ENCODE measurements at places on chromosomes 12 and 14.
A peak's percentile ranks its signal among the peaks of the same experiment; 100 is the strongest.

- DNase-seq = no peak
Measured at GRCh38 chr14:55904086-55904485, 214.1 kb upstream of the PELI2 start.

DNA sequence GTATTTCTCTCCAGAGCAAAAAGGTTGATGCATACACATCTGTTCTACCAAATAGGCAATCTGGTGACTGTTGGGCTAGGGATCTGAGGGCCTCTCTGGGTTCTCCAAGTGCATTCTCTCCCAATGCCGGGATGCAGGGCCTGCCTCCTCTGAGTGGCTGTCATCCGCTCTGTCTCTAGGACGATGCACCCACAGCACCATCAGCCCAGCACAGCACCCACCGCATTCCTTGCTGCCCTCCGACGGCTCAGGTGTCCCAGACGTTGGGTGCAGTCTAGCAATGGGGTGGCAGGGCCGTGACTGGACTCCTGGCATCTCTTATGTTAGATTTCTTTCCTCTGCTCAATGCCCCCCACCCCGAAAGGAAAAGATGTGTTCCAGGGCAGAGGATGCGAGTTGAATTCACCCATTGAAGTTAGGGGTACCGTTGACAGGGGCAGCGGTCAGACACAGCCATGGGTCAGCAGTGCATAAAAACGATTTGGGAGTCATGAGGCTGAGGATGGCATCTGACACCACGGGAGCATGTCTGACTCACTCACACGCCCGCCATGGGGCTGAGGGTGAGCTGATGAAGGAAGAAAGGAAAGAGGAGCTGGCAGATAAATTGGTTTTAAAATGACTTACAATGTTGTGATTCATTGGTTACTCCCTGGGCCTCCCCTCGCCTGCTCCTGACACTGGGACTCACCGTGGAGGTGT is 93.2 kb upstream of the C14orf180 start:
- no peak for DNase-seq

DNA sequence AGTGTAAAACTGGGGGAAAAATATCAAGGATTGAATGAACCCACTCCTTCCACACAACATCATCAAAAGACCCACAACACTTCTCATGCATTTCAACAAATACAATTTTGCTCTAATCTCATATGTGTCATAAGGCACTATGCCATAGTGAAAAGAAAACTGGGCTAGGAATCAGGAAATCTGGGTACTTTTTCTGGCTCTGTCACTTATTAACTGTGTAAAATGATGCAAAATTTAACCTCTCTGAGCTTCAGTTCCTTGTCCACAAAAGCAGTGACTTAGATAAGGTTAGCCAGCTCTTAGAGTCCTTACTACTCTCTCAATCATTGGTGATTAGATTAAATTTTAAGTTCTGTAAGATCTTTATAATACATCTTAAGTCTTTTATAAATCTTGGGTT is 250.5 kb upstream of the SOX5 start:
- DNase-seq = peak; percentile 24

GRCh38 chr12:52984136-52984535 is 22.1 kb upstream of the EIF4B start:
- no peak for DNase-seq

GRCh38 chr14:61125041-61125866 is 144.2 kb downstream of the SLC38A6 start:
- no peak for DNase-seq

GRCh38 chr12:63069860-63070617 is 81.0 kb downstream of the AVPR1A start:
- DNase-seq = no peak

GRCh38 chr12:29888777-29889176 is 105.0 kb upstream of the TMTC1 start:
- DNase-seq = no peak

DNA sequence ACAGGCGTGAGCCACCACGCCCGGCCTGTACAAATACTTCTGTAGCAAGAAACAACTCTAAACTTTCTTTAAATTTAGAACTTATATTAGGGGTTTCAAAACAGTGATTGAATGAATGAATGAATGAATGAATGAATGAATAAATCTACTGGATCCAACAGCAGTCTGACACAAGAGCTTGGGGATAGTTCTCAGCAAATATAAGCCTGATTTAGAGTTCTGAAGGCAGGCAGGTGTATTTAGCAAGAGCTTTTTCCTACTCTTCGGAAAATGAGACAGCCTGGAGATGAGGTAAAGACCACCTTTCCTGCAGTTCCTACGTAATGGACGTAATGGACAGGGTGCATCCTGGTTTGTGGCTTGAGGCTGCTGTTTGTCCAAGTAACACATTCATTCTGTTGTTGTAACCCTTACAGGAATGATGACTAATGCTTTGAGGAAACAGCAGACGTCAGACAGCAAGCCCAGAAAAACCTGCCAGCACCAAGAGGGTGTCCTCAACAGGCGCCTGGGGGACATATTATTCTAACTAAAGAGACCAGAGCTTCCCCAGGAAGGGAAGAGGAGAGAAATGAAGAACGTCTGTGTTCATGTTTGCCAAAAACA is 277.4 kb upstream of the SOX5 start:
- peak; percentile 53 for DNase-seq

DNA sequence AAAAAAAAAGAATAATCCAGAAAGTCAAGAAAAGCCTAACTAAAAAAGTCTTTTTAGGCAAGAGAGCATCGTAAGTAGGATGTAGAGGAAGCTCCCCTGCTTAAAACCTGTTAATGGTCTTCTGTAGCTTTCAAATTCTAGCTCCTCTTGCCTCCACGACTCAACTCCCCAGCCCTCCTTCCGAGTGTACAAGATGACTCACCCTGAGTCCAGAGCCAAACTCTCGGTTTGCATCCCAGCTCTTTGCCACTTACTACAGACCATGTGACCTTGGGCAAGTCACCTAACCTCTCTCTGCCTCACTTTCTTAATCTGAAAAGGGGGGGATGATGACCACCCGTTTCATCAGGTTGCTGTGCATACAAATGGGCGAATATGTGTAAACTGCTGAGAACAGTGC is 460.4 kb downstream of the DPF3 start:
- no peak for DNase-seq

GRCh38 chr14:74804219-74804825 is 41.2 kb downstream of the YLPM1 start:
- DNase-seq = peak; percentile 41

GRCh38 chr12:55736780-55737580 is 5.9 kb upstream of the GDF11 start:
- DNase-seq = peak; percentile 78

DNA sequence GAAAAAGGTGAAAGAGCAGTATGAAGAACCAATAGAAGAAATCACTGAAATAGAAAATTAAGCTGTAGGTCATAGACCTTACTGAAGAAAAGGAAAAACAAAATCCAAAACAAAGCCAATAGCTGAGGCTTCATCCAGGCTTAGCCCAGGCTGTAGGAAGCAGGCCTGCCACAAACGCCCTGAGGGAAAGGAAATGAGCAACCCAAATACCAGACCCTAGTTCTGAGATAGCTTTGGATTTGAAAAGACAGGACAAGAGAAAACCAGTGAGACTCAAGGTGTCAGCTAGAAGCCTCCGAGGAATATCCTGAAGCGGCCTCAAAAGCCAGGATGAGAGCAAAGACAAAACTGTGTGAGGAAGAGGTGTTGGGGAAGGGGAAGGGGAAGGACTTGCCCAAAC is 79.2 kb downstream of the FERMT2 start:
- no peak for DNase-seq

- DNase-seq = no peak
Measured at GRCh38 chr12:109930028-109930800, 30.1 kb downstream of the TCHP start.

- DNase-seq = no peak
Measured at GRCh38 chr14:36666416-36667206, 5.0 kb downstream of the PAX9 start.
